ENCODE measurements at places on chromosomes 13 and 19. TPM values are rescaled to one million over a fixed set of nuclear protein-coding genes. Genes with fewer than 3 reads are reported as not detected.

DNA sequence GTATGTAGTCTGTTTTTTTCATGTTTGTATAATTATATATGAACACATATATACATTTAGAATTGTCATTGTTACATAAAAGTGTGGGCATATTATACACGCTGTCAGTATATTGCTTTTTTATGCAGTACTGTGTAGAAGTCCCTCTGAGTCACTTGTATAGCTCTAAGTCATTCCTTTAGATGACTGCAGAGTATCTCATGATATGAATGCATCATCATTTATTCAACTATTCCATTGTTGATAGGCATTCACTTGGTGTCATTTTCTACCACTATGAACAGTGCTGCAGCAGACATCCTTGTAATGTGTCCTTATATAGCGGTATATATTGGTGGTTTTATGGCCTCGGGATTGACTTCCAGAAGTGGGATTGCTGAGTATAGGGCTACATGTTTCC, 15.3 kb downstream of the RFXAP start:
- no peak for DNase-seq

- no peak for DNase-seq
Observed at GRCh38 chr19:13506471-13506820, at the start of gene CACNA1A. TSS of gene CACNA1A (minus strand) at chr19:13506479. CDS start at chr19:13506224, 255 bp downstream.

DNA sequence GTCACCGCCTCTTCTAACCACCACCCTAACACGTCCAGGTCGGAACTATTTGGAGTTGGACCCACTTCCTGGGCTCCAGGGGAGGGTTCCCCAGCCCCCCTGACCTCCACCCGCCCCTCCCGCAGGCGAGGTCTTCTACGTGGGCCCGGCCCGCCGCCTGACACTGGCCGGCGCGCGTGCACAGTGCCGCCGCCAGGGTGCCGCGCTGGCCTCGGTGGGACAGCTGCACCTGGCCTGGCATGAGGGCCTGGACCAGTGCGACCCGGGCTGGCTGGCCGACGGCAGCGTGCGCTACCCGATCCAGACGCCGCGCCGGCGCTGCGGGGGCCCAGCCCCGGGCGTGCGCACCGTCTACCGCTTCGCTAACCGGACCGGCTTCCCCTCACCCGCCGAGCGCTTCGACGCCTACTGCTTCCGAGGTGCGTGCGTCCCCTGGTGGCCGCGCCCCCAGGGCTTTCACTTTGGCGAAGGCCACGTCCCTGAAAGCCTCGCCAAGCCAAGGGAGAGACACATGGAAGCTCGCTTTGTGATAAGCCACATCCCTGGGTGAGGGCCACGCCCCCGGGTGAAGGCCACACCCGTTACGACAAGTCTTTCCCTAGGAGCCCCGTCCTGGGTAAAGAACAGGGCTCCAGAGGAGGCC, 13.2 kb downstream of the NCAN start:
- DNase-seq, result peak; percentile 70

The PSG2 gene
- not detected for total RNA-seq

- no peak for DNase-seq
Observed at GRCh38 chr13:20848203-20848602, 54.3 kb downstream of the XPO4 start.

DNA sequence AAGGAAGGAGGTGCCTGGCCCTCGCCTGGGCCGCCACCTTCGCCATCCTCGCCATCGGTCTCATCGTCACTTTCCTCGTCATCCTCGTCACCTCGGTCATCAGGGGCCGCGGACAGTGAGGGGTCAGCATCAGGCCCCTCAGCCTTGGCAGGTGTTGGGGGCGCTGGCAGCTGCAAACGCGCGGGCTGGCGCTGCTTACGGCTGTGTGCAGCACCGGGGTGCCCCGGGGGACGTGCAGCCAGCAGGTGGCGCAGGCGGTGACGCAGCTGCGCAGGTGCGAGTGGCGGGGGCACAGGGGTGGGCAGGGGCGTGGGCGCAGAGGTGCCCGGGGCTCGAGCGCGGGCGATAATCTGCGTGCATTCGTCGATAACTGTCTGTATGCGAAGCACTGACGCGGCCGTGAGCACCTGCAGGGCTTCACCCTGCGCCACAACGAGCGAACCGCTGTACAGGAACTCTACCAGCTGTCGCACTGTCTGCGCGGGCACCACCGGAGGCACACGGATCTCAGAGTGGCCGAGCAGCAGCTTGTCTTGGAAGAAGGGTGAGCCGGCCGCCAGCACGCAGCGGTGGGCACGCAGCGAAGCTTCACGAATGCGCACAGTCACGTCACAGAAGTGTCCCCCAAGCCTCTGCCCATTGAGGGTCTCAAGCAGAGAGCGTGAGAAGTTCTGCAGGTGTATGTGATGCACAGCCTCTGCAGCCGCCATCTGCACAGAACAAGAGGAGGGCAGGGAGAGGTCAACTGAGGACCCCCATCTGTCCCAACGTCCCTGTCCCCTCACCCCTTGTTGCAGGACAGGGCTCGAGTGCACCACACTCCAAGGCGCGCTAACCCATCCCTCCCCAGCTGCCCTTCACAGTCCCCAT, 2.4 kb downstream of the ZBTB45 start:
- DNase-seq, result no peak

DNA sequence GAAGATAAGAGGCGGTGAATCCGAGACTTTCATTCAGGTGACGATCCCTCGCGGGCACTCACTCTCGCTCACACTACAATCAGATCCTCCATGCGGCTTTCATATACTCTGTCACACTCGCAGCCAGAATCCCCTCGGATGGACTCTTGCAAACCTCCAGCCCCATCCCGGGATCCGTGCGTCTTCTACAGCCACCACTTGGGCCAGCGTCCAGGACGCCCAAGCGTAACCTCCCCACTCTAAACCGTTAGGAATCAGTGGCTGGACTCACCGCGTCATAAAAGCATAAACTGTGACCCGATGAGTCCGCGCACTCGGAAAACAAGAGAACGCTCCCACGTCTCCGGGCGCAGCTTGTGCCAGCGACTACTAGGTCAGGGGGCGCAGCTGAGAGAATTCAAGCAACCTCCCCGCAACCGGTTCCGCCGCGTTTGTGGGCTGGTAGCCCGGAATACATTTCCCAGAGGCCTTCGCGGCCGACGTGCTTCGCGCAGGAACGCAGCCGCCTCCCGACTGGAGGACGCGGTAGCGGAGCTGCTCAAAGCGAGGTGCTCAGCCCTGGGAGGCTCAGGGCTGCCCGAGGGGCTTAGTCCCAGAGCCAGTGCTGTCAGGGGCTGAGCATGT, 27.6 kb downstream of the ZNF607 start:
- DNase-seq, result peak; percentile 75

- peak; percentile 76 for DNase-seq
Observed at GRCh38 chr19:2478756-2479555, 3.0 kb downstream of the GADD45B start.

DNA sequence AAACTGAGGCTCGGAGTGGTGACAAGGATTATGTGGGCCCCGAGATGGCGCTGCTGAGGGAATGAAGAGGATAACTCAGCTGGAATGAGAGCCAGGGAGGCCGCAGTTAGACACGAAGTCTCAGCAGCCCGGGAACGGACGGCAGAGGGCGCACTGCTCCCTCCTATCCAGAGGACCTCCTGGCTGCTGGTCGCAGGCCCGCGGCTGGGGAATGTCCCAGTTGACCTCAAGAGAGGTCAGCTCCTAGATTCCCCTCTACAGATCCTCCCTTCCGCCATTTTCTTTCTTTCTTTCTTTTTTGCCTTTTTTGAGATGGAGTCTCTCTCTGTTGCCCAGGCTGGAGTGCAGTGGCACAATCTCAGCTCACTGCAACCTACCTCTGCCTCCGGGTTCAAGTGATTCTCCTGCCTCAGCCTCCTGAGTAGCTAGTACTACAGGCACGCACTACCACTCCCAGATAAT, 24.1 kb upstream of the ASPDH start:
- peak; percentile 55 for DNase-seq

The IFNL3 gene
- not detected for total RNA-seq

The CNFN gene
- not detected for total RNA-seq

- no peak for DNase-seq
Observed at GRCh38 chr13:41056826-41057711, 4.2 kb upstream of the WBP4 start.

GRCh38 chr19:14821937-14822336, 13.0 kb downstream of the OR7A5 start:
- DNase-seq, result no peak
